NCI-H1930 (cell line): ENCODE measurements at places on chromosomes 2 and 18.

DNA sequence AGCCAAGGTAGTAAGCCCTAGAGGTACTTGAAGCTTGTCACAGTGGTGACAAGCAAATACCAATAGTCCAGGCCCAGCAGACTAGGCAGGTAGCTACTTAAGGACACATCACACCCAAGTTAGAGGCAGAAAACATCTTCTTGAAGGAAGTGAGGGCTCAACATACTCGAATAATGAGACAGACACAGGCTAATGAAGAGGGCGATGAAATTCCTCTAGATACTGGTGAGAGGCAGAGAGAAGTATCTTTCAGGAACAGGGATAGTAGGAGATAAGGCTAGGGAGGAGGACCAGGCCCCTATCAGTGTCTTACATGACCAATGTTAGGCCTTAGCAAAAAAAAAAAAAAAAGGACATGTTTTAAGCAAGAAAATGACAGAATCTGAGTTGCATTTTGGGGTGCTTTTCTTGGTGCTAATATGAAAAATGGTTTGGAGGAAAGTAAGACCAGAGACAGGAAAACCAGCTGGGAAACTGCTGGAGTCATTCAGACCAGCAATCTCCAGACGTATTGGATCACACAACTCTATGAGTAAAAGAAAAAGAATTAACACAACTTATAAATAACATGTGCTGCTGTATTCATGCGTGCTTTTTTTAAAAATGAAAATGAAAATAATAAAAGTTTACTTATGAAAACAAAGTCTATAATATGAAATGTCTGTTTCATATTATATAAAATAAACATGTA, 37.7 kb downstream of the COBLL1 start:
- no peak for DNase-seq

GRCh38 chr2:159677654-159678053, 34.7 kb upstream of the MARCHF7 start:
- no peak for DNase-seq

GRCh38 chr2:222844323-222844722, 16.5 kb upstream of the ACSL3 start:
- no peak for DNase-seq

DNA sequence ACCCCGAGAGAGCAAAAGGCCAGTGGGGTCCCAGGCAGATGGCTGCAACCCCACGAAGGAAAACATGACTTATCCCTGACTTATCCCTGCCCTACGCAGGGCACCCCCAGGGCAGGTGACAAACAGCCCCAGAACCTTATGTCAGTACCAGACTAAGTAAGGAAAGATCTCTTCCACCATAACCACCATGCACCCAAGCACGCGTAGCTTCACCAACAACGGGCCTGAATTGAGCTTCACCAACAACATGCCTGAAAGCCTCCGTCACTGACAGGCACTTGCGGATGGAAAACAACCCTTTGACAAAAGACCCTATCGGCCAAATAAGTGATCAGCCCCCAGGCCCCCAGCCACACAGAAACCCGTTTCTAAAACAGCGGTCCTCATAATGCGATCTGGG, 34.1 kb downstream of the HDAC4 start:
- no peak for DNase-seq

DNA sequence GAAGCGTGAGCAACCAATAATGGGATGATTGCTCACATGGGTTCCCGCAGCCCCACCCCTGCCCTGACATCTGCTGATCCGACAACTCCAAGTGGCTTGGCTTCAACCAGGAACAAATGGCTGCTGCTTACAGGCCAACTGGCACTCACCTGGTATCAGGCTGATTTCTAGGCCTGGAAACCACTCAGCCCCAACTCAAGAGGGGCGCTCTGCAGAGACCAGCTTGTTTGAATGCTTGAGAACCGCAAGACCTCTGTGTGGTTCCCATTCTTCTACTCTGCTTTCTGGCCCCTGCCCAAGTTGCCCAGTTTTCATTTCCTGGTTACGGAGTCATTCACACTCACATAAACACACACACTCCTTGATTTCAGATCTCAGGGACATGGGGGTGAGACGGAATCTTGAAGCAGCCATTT, 52.0 kb downstream of the TNP1 start:
- no peak for DNase-seq

- DNase-seq, result no peak
Observed at GRCh38 chr2:20433946-20434553, 12.8 kb upstream of the RHOB start.

GRCh38 chr18:45637546-45638327, 22.5 kb downstream of the SLC14A2 start:
- DNase-seq, result no peak

GRCh38 chr2:64404002-64404731, 49.8 kb upstream of the LGALSL start:
- DNase-seq, result no peak
